ENCODE measurements at places on chromosomes 6 and 20.

- DNase-seq, result no peak
These were observed 14.2 kb upstream of the FOXQ1 start for GRCh38 chr6:1297746-1298145.

DNA sequence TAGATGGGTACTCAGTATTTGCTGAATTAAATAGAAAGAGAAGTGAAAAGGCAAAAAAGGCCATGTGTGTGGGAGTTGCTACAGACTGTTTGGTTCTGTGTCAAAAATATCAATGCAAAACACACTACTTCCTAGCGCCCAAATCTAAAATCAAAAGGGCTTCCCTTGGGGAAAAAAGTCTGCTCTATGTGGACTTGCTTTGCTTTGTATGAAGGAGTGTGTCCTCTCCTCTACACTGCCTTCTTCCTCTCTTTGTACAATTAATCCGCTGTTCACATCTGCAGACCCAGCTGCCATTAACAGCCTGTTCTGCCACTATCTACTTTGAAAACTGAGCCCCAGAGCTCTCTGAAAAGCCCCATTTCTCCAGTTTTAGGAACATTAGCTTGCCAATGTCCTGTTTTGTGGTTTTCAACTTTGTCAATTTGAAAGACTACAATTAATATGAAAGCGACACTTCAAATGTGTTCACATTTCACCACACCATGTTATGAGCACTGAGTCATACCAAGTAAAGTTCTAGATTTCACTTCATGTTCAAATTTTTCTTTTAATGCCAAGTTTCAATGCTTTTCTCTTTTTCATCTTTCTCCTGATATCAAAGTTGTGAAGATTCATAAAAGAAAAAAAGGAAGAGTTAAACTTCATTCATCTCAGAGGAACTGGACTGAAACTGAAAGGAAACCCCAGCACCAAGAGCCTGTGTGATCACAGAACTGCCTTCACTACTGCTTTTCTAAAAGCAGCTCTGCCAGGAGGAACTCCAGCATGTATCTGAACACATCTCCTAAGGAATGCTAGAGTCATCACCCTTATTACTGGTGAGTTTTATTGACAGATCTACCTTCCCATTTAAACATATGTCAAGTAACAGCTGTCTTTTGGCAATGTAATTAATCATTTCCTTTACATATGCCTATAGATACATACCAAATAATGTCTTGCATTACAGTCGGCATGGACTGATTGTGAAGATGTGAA lies 102.6 kb downstream of the KIF13A start:
- no peak for DNase-seq

GRCh38 chr6:11197175-11197536 lies 35.3 kb downstream of the NEDD9 start:
- no peak for DNase-seq

- no peak for DNase-seq
These were observed 11.4 kb downstream of the SENP6 start for GRCh38 chr6:75613056-75613501.

DNA sequence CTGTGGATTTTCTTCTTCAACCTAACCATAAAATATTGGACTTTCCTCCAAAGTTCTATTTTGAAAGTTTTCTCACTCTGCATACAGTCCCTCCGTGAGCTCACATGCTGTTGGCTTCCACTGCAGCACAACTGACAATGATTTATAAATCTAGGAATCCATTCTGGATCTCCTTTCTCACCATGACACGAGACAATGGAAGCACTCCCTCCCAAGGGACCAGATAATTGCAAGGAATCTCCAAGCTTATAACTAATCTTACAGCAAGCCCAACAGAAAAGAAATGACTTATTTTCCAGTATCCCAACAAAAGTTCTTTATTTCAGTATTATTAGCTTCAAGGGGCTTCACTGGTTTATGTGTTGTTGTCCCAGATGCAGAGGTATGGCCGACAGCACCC lies 729.0 kb downstream of the RFPL4B start:
- no peak for DNase-seq

DNA sequence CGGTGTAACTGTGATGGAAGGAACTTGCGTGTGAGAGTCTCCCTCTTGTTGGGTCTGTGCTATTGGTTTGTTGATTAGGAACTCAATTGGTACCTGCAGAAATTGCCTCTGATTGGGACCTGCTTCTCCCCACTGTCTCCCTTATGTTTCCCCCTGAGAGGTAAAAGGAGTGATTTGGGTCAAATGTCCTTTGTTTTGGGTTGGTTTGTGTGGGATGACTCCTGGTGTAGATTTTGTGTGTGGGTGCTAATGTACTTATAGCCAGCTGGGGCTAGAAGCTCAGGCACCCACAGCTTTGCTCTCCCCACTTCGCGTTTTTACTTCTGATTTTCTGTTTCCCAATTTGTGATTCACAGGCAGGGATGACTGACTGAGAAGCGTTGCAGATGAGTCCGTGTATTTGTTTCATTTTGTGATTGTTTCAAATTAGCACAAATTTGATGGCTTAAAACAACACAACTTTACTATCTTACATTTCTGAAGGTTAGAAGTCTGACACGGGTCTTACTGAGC lies 79.1 kb downstream of the UTRN start:
- no peak for DNase-seq

DNA sequence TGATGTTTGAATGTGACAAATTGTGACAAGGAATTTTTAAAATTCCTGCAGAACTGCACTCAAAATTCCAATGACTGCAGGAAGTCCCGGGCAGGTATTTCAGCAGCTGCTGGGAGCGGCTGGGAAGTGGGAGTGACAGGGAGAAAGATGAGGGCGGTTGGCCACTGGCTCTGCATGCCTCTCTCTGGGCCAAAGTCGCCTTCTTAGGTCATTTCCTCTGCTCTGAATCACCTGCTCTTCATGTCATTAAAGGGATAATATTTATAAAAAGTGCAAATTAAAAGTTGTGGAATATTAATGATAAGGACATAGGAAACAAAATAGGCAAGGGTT lies 43.9 kb downstream of the RAMACL start:
- DNase-seq, result no peak

- DNase-seq, result no peak
These were observed 402.7 kb downstream of the CDKAL1 start for GRCh38 chr6:20936949-20937348.

GRCh38 chr20:49261173-49261572 lies 16.7 kb downstream of the ZNFX1 start:
- no peak for DNase-seq

DNA sequence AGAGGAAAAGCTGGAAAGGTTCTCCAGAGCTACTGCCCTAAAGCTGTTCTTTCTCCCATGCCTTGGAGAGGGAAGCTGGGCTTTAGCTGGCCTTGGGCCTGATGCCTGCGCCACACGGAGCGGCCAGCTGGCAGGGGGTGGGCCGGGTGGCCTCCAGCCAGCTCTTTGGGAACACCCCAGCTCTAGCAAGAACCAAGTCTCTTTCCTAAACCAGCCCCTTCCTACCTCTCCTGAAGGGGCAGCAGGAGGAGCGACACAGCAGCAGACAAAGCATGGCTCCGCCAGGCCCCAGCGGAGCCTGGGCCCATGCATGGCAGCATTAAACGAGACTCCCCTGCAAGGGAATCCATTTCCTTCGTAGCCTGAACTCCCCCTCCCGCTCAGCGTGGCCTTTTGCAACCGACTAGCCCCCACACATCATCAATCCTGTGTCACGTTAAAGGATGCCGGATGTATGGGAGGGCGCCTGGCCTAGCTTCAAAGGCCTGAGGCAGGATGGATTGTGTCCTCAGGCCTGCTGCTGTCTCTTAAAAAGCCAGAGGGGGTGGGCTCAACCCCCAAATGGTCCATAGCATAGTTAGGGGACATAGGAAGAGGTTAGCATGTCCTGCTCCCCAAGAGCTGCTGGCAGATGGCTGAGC lies 14.0 kb downstream of the MRPS18A start:
- DNase-seq, result no peak

GRCh38 chr6:33018904-33019303 lies 9.5 kb upstream of the HLA-DOA start:
- peak; percentile 46 for DNase-seq

- DNase-seq, result no peak
These were observed 48.1 kb upstream of the AFDN start for GRCh38 chr6:167778497-167779128.

- DNase-seq, result peak; percentile 33
These were observed 537 bp downstream of the TCP1 start for GRCh38 chr6:159788753-159789376.

GRCh38 chr6:168416531-168416930 lies 24.5 kb upstream of the SMOC2 start:
- no peak for DNase-seq

DNA sequence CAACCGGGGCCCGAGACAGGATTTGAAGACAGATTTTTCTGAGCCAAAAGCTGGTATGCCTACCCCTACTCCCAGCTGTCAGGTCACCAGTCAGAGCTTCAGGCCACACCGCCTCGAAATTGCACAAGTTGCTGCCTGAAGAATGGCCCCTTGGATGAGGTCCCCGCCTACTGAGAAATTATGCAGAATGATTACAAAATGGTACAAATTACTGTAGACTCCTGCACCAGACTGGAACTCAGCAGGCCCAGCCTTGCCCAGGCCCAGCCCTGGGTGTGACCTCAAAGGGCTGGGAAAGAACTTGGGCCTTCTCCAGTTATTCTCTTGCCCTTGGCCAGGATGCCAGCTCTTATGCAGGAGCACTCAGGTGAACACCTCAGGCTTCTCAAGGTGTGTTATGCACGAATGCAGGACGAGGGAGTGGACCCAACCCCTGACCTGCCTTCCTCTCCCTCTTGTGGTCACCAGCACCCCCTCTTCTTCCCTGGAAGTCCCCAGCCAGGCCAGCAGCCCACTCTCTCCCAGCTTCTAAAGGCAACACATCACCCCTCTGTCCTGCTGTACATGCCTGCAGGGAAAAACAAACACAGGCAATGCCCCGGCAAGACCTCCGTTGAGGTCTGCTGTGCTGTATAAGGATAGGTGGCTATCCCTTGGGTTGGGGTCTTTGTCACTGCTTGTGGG lies 88.7 kb upstream of the NAA20 start:
- no peak for DNase-seq

DNA sequence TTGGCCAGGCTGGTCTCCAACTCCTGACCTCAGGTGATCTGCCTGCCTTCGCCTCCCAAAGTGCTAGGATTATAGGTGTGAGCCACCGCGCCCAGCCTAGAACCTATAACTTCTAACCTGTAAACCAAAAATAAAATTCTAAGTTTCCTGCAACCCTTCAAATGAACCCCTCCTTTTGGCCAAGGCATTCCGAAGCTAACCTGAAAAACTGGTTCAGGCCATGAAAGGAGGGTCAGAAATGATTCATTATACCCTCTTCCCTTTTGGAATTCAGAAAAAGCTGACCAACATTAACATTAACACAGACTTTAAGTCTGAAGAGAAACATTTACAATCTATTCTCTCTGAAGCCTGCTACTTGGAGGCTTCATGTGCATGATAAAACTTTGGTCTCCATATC lies 165.1 kb downstream of the TINAG start:
- no peak for DNase-seq

DNA sequence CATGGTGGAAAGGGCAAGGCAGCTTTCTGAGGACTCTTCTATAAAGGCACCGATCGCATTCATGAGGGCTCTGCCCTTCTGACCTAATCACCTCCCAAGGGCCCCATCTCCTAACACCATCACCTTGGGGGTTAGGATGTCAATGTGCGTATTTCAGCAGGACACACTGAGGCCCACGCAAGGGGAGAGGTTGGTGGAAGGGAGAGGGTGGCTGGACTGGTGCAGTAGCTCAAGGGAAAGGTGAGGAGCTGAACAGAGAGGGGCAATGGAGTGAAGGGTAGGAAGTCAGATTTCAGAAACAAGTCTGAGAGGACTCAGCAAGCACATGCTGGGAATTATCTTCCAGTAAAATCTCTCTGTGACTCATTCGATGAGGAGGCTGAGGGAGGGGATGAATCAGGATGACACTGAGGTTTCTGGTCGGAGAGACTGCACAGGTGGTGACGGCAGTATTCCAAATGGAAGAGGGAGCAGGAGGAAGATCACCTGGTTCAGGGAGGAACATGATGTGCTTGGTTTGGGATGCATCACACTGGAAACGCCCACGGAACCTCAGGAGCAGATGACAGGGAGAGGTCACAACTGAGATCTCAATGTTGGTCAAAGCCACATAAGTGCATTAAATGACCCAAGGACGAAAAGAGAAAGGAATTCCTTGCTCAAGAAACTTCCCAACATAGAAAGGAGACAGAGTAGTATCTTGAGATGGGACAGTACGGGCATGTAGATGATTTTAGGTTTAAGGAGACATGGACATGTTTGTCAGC lies 67.1 kb downstream of the TFAP2A start:
- no peak for DNase-seq

DNA sequence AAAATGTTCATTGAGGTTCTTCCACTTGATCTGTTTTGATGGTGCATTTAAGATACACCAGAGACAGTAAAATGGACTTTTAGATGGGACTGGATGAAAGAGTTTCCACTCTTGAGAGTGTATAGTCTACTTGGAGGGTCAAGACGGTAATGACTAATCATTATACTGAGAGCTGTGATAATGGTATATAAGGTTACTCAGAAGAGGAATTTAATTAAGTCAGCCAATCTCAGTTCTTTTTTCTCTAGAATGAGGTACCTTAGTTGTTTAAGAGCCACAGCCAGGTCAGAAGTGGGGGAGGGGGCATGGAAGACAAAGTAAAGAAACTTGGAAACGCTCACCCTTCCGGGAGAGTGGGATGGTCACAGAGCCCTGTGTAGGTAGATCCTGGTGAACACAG lies 123.9 kb downstream of the MAP3K4 start:
- DNase-seq, result no peak

DNA sequence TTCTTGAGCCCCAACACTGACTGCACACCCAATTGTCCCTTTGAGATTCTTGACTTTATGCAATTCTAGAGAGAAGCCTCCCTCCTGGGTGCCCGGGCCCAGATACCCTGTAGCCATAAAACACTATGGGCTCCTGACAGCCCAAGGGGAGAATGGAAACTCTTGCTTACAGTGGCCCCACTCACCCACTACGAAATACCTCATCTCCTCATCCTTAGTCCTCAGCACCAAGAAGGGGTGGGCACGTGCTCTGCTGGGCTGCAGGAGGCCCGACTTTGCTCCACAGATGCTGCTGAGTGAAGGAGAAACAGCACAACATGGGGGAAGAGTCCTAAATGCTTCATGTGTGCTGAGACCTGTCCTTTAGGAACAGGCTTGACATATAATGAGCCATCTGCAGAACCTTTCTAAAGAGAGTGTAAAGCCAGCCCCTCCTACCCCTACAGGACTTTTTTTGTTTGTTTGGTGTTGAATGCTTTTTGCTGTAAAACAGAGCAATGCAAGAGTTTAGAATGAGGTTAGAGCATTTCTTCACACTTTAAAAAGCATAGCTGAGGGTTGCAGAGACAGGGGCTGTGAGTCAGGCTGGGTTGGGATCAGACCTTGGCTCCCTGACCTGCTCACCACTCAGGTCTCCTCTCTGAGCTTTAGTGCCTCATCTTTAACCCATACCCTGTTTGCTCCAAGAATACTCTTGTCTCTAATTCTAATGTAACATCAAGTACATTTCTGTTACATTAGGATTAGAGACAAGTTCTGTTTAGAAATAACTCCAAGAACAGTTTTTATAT lies 17.6 kb upstream of the SIRPG start:
- no peak for DNase-seq

- no peak for DNase-seq
These were observed 100.6 kb upstream of the MLIP start for GRCh38 chr6:54010340-54011276.

Data from CD4-positive, alpha-beta T cell treated with Interleukin-21 for 1 hour (primary cell).